ENCODE measurements at places on chromosomes 1 and 21.

DNA sequence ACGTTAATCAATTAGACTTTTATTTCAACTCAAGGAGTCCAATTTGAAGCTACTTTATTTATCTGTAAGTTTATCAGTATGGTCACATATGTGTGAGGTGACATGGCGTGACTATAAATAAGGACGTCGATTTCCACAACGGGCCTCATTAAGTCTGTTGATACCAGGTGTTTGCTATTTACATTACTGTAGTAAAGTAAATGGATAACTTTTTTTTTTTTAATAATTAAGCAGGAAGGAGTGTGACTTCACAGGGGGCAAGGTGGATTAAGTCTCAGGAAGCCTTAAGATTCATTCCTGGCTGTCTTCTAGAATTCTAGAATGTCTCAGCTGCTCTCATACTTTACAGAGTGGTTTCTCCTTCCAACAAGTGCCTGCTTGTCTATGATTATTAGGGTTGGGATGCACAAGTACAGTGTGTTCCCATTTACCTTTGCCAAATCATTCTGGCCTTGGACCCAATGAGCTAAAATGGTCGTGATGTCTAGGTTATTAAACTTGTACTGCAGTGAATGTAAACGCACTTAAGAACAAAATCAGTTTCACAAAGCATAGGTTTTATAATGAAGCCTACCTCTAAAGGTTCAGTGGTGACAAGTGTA, 15.5 kb downstream of the MAP3K7CL start:
- DNase-seq = no peak

DNA sequence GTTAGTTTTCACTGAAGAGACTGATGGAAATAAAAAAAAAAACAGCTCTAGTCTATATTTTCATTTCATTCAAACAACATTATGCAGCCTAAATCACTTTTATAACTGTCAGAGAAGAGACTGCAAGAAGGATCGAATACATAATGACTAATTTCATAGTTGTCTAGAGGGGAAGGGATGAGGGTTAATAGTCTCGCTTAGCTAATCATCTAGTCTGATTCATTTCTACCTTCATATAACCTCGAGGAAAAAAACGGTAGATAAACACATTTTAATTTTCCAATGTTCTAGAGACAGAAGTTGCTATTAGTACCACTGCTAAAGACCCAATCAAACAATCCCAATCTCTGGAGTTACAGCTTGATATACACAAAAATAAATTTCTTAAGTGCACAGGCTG, 3.5 kb downstream of the FUBP1 start:
- DNase-seq = no peak

DNA sequence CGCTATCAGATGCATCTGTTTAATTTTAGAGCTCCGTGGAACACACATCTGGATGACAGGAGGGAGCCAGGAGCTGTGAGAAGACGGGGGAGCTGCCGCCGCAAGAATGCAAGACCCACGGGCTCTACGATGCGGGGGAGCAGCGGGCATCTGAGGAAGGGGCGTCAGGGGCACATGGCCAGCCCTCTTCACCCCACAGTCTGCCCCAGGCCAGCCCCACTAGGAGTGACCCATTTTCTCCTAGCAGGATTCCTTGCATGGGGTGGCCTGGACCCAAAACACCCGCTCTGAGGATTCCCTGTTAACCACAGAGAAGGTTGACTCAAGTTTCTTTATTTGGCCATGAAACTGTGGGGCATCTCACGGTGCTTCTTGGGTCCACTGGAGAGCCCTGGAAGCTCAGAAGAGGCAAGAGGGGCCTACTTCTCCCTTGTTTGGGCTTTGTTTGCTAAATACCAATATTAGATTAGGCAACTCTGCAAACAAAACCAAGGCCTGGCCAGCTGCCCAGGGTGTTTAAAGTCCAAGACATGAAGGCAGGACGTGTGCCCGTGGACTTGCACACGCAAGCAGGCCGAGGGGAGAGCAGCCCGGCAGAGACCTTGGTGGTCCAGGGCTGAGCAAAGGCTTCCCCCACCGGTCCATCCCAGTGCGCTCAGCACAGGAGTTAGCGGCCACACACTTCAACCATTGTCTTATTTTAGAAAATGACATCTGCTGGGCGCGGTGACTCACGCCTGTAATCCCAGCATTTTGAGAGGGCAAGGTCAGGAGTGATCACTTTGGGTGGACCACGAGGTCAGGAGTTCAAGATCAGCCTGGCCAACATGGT, 89.8 kb downstream of the DHRS3 start:
- peak; percentile 14 for DNase-seq

GRCh38 chr1:30423570-30423969, 299.8 kb downstream of the MATN1 start:
- no peak for DNase-seq

DNA sequence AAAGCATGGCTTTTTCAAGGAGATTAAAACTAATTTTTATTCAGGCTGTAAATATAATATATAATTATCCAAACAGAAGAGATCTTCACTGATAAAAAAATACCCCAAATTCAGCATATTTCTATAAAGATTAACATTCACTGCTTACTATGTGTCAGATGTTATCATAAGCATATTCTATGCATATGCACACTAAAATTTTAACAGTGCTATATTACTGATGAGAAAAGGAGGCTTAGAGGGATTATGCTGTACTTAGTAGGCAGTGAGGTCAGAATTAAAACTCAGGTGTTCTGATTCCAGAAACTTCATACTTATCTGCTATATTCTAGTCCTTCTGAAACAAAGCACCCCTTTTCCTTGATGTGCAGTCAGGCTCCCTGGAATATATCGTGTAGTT, 33.8 kb upstream of the ATP6V1G3 start:
- DNase-seq = no peak

DNA sequence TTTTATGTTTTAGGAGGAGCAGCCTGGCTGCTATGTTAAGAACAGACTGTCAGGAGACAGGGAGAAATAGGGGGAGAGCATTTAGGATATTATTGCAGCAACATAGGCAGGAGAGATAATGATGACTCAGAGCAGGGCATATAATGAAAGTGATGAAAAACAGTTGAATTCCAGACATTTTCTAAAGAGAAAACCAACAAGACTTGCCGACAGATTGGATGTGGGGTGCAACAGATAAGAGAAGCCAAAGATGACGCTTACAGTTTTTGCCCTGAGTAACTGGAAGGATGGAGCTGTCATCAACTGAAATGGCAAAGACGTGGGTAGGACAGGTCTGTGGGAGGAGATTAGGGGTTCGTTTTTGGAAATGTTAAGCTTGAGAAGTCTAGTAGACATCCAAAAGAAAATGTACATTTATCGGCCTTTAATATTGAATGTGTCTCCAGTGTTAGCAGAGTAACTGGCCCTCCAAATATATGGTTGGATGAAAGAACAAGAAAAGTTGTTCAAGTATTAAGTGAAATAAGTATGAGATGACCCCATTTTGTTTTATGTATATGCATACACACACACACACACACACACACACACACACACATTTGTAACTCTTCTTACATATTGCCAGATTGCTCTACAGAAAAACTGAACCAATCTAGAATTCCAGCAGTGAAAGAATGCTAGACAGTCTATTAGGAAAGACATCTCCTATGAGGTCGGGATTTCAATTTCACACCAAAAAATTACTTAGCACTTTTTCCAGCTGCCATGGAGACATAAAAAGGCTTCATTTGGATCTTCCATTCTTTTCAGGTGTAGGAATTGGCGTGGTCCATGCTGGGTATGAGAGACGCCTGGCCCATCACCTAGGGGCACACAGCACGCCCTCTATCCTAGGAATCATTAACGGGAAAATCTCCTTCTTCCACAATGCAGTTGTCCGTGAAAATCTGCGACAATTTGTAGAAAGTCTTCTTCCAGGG, 17.2 kb downstream of the DNAJC16 start:
- DNase-seq = peak; percentile 85

GRCh38 chr21:44916965-44917364, 3.7 kb downstream of the ITGB2 start:
- no peak for DNase-seq

DNA sequence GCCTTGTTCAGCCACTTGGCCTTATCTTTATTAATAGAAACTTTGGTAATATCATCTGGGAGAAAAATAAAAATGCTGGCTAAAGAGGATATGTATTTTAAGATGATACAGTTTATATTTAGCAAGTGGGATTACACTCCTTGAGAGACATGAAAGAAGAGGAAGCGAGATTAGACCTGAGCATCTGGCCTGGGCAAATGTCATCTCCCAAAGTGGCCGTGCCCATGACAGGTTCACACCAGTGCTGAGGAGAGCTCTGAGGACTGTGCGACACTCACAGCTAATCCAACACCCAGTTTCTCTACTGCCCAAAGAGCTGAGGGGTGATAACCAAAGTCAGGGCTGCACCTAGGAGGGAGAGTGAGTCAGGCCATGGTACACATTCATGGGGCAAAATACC, 121.7 kb upstream of the DUSP10 start:
- DNase-seq = no peak

DNA sequence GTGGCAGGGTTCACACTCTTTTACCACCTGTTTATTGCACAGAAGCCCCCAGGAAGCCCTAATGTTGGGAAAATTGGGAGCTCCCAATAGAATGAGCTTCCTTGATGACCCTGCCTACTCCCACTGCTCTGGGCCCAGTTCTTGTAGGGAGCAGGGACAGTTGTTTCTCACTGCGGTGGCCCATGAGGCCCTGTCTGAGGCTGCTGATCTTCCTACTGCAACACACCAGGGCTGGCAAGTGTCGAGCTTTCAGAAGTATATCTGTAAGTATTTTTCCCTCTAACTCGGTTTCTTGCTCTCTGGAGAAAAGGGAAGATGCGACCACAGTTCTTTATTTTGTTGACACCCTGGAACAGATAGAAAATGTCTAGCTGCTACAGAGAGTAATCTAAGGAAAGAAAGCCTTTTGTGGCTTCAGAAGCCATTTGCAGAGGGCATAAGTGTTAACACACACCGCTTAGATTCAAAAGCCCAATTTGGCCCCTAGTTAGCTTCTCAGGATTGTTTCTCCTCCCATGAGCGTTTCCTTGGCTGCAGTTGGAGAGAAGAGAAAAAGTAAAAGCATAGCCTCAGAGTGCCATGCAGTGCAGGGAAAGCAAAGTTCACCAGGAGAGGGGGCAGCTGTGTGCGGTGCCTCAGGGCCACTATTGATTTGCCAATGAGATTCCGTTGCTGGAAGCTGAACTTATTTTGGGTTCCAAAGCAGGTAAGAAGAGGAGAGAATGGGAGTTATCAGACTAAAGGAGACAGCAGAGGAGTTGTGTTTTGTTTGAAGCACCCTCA, 102.6 kb downstream of the SELENOF start:
- no peak for DNase-seq

- DNase-seq = no peak
These were observed 83.5 kb upstream of the PRDX6 start for GRCh38 chr1:173393659-173394000.

DNA sequence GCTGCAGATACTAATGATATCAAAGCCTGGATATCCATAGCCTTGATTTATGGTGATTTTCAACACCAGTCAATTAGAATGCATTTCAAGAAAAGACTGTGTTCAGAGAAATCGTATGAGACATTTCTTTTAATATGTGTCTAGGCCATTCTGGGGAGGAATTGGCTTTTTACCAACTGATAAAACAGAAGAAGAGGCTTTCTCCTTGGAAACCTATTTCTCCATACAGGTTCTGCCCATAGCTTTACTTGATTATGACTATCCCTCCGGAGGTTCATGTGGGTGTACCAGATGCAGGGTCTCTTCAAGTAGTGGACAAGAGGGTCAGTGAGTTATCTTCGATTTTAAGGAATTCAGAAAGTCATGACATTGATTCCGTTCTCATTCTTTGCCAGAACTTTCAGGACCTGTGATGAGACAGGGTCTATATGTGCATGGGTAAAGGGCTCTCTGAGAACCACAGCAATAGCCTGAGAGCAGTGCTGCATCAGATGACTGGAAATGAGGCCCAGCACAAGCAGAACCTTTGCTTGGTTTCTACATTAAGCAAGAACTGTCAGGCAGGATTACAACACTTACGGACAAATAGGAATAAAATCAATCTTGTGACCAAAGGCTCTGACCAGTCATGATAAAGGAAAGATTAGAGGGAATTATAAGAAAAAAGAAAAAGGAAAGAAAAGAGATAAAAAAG, 263.7 kb upstream of the SGIP1 start:
- no peak for DNase-seq

DNA sequence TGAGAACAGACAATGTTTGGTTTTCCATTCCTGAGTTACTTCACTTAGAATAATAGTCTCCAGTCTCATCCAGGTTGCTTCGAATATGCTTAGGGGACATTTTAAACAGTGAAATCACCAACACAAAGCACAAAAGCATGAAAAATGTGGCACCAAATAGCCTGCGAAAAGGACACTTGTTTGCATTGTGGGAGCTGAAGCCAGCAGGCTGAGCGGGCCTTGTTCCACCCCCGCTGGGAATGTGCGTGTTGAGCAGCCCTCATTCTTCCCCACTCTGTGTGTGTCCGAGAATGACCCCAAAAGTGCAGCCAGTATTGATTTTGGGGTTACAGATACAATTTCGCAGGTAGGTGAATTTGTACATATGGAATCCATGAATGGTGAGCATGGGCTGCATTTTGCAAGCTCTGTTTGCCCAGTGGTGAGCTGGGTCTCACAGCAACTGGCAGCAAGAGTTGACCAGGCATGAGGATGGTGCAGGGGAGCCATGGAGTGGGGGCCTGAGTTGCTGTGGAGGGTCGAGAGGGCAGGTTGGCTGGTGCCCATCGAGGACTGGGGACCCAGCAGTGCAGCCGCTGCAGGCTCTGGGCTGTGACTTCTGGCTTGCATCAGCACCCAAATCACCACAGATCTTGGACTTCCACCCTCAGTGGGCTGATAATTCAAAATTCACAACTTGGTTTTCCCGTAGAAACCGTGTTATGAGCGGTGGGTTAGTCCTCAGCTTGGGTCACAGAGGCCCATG, 29.4 kb downstream of the NENF start:
- DNase-seq = no peak

GRCh38 chr1:16727190-16728111, 12.9 kb upstream of the RNU1-4 start:
- peak; percentile 71 for DNase-seq

GRCh38 chr1:108502138-108502537, 52.0 kb downstream of the NBPF6 start:
- DNase-seq = no peak

DNA sequence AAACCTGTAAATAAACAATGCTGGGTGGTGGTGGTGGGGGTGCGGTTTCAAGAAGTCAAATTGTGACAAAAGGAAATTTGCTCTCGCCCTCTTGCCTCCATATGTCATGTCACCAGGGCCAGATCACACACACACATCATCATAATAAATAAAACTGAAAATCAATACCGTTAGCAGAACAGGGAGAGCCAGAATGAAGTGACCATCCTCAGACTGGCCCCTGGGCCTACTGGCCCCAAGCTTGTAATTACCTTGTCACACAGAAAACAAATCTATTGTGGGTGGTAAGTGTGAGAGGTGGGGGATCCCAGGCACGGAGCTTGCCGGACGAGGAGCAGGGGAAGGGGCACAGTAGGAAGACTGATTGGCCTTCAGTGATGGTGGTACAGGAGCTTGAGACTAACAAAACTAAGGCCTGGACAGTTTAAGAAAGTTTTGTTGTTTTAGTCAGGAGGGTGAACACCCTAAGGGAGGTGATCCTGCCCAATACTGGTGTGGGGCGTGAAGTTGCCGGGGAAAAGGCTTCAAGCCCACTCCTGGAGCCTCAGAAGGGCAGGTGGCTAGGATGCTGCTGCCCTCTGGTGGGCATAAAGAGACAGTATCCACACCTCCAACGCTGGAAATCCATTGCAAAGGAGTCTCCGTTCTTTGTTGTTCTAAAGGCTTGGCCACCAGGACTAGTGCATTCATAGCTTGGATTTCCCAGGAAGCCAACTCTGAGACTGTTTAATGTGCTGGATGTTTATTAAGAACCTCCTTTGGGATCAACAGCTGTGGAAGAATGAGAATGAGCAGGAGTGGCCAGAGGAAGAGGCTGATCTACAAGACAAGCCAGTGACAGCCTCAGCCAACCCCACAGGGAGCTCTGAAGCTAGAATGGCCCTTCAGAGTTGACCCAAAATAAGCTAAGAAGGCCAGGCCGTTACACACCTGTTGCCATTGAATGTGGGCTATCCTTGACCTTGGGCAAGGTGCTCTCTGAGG, 8.1 kb upstream of the C1orf216 start:
- DNase-seq = peak; percentile 65

Measured in hematopoietic multipotent progenitor cell treated with erythropoietin and hydrocortisone succinate and interleukin-3 and kit ligand, for 8 days (in vitro differentiated cells).